ENCODE measurements at places on chromosomes 2 and 18.

DNA sequence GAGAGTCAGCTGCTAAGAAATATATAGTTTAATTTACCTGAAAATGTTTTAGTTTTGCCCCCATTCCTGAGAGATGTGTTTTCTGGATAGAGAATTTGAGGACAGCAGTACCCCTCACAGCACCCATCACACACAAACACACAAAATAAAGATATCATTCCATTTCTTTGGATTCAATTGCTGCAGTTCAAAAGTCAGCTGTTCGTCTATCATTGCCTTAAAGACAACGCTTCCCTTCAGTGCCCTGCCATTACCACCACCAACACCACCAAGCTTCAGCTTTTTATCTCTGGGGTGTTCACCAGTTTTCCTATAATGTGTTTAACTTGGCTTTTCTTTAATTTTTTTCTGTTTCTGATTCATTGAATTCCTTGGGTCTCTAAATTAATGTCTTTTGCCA is 49.7 kb downstream of the RDH14 start:
- no peak for DNase-seq

- DNase-seq = no peak
These were observed 55.0 kb upstream of the PKDCC start for GRCh38 chr2:41992671-41993434.

DNA sequence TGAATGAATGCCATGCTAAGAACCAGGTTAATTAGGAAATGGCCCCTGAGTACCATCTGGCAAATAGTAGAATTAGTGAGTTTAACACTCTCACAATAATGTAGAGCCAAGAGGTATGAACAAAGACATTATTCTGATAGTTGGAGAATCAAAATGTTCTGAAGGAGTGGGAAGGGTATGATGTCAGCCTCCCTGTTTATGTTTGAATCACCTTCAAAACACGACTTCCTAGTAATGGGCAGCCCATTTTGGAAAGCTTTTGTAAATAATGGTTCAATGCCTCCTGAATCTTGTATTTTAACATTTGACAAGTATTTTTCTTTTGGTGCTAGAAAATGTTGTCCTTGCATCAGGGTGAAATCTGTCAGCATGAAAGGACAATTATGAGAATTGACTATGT is 108.3 kb downstream of the DSEL start:
- DNase-seq = no peak

DNA sequence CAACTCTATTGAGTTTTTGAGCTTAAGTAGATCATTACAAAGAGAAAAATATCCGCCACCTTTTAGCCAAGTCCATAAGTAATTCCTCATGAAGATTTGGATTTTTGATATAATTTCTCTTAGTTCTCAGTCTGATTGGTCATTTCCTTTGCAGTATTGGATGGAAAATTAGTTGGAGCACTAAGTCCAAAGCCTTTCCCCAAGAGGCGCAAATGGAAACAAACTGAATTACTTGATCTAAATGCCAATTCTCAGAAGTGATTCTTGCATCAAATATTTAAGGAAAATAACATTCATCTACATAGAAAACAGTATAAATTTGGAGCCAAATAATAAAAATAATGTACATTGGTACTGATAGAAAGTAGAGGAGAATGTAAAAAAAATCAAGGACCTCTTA is 115.6 kb downstream of the CACNB4 start:
- DNase-seq = no peak

- DNase-seq = no peak
These were observed 846.4 kb downstream of the DCDC2C start for GRCh38 chr2:4549666-4550210.

GRCh38 chr2:11925295-11926066 is 179.0 kb downstream of the LPIN1 start:
- DNase-seq = no peak

GRCh38 chr2:121598087-121598486 is 51.2 kb downstream of the CLASP1 start:
- no peak for DNase-seq

GRCh38 chr2:16824472-16824871 is 158.8 kb upstream of the CYRIA start:
- DNase-seq = no peak

All from CD8-positive, alpha-beta T cell (primary cell).